T1000 (cell line): ENCODE measurements at places on chromosomes 5 and 9.

DNA sequence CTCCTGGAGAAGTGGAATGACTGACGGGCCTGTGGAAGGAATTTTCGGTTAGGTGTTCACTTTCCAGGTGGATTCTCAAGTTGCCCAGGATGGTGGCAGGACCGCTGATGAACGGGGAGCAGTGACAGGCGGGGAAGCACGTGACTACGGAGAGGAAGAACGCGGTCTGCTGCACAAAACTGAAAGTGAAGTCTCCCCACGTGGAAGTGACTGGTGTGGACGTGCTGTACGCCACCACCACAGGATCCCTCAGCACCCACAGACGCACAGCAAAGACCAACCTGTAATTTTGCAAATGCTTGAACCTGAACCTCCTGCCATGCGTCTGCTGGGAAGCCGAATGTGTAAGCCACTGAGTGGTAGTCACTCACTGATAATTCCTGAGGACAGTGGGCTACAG is 51.4 kb downstream of the RNF130 start:
- no peak for DNase-seq

GRCh38 chr5:135851186-135851914 is 16.9 kb downstream of the SLC25A48 start:
- no peak for DNase-seq

DNA sequence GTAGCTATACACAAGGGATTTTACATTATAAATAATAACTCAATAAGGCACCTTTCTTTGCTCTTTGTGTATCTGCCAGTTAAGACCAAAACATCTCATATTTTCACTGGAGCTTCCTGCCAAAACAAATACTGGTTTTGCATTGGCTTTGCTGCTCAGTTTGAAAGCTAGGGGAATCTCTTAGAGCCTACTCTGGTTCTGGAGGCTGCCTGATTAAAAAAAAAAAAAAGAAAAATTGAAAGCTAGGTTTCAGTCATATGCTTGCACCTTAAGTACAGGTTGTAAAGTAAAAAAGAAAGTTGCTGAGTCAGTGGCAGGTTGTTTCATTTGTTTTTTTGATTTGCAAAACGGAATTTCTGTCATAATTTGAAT is 2.3 kb downstream of the DENND4C start:
- no peak for DNase-seq

- no peak for DNase-seq
Measured at GRCh38 chr5:180860273-180860886, 696 bp downstream of the ZFP62 start.

- no peak for DNase-seq
Measured at GRCh38 chr9:100653643-100654334, 75.9 kb downstream of the CAVIN4 start.

DNA sequence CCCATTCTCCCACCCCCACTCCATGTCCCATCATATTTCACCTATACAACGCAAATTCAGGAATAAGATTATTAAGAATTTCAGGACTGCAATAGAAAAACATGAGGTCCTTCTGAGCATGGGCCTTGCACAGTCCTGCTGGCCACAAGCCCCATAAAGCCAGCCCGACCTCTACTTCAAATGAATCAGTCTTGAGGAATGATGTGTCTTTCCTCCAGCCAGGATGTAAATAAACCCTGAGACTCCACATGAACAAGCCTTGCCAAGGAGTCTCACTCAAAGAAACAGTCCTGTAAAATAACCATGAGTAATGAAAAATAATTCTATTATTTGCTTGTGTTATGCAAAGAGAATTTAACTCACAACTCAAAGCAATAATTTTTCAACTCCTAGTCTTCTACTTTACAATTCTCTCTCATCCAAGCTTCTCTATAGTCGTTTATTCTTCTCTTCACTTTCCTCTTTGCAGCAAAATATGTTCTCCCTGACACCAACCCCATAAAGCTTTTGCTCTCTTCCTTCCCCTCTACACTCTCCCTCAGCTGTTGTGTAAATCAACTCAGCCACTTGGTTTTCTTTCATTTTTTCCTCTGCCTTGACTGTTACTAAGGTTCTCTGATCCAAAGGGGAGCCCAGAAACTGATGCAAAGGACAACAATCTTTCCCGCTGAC is 140.1 kb upstream of the MOCS2 start:
- DNase-seq: peak; percentile 41

DNA sequence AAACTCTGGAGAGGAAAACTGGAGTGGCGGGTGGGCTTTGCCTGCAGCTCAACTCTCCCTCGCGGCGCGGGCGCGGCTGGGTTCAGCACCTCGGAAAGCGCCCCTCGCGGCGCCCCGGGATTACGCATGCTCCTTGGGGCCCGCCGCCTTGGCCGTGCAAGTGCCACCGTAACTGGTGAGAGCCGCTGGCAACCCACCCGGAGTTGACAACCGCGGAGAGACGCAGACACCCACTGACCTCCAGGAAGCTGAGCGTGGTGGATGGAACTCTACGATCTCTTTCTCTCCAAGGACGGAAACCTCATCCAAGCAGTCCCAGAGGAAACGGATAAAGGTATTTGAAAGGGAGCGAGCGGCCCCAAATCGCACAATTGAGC is 194 bp upstream of the RXFP3 start:
- peak; percentile 82 for DNase-seq

GRCh38 chr9:83182071-83182470 is 119.1 kb upstream of the RASEF start:
- DNase-seq: no peak

DNA sequence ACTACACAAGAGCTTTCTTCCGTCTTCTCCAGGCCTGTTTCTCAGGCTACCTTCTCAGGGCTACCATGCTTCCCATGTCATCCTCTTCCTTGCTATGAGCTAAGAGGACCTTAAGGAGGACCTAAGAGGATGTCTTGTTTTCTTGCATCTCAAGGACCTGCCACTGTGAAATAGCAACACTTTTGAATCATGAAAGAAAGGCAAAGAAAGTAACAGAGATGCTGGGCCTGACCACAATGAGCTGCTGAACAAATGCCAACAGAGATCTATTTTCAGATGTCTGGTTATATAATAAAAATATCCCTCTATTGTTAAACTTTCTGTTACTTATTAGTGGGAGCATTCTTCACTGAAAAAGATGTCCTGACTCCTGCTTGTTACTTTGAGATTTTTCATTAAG is 36.7 kb upstream of the ANXA1 start:
- DNase-seq: no peak

- no peak for DNase-seq
Measured at GRCh38 chr9:116546711-116547581, 140.2 kb upstream of the TRIM32 start.

DNA sequence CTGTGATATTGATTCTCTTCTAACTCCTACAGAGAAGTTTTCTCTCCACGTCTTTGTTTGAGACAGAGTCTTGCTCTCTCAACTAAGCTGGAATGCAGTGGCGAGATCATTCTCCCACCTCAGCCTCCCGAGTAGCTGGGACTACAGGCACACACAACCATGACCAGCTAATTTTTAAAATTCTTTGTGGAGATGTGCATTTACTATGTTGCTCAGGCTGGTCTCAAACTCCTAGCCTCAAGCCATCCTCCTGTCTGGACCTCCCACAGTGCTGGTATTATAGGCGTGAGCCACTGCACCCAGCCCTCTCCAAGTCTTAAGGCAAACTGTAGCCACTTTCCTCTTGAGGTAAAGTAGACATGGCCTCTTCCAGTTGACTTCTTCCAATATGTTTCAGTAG is 72.2 kb downstream of the SNX18 start:
- no peak for DNase-seq

DNA sequence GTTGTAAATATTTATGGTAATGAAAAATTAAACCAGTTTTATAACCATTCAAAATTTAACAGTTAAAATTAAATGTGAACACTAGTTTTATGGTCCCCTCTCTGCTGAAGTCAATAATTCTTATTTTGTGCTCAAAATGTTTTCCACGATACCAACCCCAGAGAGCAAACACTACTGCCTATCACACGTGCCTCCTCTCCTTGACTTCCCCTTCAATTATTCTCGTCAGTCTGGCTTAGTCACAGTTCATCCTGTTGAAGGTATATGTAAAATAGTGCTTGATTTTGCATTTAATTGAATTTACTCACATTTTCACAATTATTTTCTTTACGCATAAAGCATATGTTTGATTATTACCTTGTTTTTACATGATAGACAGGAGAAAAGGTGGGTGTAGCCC is 148.8 kb downstream of the CCDC192 start:
- no peak for DNase-seq

DNA sequence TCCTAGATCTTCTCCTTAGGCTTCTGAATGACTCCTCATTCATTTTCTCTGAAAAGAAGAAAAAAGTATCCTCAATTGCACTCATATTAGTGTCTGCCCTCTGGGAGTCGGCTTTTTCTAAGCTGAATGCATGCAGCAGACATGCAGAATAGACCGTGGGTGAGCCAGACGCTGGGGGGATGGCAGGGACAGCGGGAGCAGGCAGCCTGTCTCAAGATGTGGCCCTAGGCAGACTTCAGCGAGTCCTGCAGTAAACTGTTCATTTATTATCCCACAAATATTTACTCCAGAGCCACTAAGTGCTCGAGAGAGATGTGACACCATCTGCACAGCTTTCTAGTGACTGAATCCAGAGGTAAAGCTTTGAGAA is 164.9 kb upstream of the RAI14 start:
- no peak for DNase-seq

GRCh38 chr5:174751154-174752000 is 27.0 kb downstream of the MSX2 start:
- DNase-seq: no peak

- DNase-seq: peak; percentile 27
Measured at GRCh38 chr9:109903515-109904138, 123.6 kb downstream of the PALM2AKAP2 start.

DNA sequence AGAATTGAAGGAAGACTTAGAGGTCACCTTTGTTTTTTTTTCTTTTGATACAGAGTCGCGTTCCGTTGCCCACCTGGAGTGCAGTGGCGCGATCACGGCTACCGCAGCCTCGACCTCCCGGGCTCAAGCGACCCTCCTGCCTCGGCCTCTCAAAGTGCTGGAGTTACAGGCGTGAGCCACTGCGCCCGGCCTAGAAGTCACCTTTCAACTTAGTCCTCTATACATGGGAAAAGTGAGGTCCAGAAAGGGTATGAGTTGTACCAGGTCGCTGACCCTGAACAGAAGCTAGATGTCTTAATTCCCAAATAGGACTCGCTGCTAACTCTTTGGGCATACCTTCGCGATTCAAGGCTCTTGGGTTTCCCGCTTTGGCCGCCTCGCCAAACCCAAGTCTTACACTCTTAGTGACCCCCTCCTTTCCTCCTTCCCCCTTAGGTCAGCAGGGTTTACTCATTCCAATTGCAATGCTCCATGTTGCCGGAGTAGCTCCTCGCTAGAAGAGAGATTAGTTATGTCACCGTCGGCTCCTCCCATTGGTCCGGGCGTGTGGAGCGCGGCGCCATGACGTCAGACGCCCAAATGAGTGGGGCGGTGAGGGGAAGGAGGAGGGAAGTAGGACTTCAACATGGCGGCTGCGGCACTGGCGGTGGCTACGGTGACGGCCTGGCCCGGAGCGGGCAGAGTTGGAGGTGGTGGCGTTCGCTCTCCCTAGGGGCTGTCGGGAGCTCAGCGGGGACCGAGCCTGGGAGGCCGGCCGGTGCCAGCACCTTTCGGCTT is at the start of gene UBAP1:
UBAP1 (plus strand) TSS at position 608 of the 777 bp plus-strand sequence. CDS start 41,872 bp downstream, outside the sequence.
- peak; percentile 79 for DNase-seq

- no peak for DNase-seq
Measured at GRCh38 chr9:113177251-113177650, 26.4 kb downstream of the SLC31A2 start.

DNA sequence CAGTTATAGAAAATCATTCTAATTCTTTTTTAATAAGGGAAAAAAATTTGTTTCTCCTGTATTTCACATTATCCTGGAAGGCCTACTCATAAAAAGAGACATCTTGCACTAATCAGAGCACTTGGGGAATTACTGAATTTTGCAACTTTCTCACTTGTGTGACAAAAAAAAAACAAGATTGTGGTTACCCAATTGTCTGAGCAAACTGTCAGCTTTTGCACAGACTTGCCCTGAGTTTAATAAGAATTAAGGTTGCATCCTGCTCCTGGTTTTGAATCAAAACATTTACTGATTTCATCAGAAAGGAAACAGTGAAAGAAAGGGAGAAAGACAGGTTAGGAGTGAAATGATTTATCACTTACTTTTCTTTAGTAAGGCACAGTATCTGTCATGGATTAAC is 10.6 kb upstream of the SH3RF2 start:
- DNase-seq: no peak

DNA sequence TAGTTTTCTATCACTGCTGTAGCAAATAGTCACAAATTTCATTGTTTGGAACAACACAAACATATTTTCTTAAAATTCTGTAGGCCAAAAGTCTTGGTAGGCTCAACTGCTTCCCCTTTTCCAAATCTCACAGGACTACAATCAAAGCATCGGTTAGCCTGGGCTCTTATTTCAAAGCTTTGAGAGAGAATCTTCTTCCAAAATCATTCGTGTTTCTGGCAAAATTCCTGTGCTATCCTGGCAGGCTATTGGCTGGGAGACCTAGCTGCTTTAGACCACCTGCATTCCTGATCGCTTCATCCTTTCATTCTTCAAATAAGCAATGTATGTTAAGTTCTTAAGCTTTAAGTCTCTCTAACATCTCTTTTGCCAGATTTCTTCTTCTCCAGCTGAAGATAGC is 629.8 kb upstream of the CDH18 start:
- DNase-seq: no peak

DNA sequence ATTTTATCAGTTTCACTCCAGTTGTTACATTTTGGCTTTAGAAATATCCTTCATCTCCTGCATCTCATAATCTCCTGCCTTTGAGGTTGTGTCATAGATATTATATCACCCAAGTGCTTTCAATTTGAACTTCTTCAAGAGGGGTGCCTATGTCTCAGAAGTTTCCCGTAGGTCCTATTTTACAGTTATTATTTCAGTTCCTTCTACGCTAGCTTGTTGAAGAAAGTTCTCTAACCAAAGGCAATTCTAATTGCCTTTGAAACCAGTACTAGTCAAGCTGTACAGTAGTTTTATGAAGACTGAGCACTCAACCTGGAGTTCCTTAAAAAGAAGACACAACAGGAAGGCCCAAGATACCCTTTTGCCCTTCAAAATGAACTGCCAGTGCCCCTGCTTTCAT is 116.4 kb downstream of the ZCCHC7 start:
- DNase-seq: no peak

DNA sequence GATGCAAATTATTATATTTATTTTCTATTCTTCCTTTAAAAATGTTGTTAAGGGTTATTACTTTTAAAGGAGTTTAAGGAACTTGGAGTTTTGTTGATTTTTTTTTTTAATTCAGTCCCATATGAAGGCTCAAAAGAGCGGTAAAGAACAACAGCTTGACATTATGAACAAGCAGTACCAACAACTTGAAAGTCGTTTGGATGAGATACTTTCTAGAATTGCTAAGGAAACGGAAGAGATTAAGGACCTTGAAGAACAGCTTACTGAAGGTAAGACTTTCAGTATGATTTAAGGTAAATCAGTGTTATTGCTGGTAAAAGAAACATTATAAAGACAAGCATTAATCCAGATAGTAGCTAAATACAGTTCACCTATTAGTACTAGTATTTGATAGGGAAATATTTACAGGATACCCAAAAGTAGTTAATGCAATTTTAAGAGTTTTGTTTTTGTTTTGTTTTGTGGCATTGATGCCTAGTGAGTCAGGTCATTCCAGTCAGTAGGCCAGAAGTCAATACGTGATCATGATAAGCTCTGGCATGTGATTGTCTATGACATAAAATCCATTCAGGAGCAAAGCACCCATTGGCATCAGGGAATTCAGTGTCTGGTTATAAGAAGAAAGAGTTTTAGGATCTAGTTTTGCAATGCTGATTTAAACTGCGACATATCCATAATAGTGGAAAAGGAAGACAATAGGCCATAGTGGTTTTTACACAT is 49.2 kb downstream of the CNTRL start:
- no peak for DNase-seq

- DNase-seq: no peak
Measured at GRCh38 chr9:87386490-87387025, 111.1 kb upstream of the DAPK1 start.
